ENCODE measurements at places on chromosomes 3 and 15. TPM values are rescaled to one million over a fixed set of nuclear protein-coding genes. Genes with fewer than 3 reads are reported as not detected.

GLT8D1 gene
- 42.4 TPM for total RNA-seq

IMPG2 gene
- 0.11 TPM for total RNA-seq

NRROS gene
- total RNA-seq = 17.0 TPM

SCN5A gene
- total RNA-seq = 0.47 TPM

PRSS50 gene
- not detected for total RNA-seq

- H3K27ac ChIP-seq = no peak overlapping the region
- H3K27me3 ChIP-seq = no peaks in the 10 kb centered on the region
- H3K4me1 ChIP-seq = no peaks in the 10 kb centered on the region
- DNase-seq = no peak
These were observed 295.8 kb downstream of the GABRB3 start for GRCh38 chr15:26477044-26477443.

- no peak overlapping the region for H3K4me3 ChIP-seq
- H3K27ac ChIP-seq = no peak overlapping the region
- no peaks in the 10 kb centered on the region for H3K4me1 ChIP-seq
- no peaks in the 10 kb centered on the region for H3K36me3 ChIP-seq
These were observed 131.0 kb upstream of the UMPS start for GRCh38 chr3:124599147-124599765.

GRCh38 chr3:146090521-146090920, 70.5 kb downstream of the PLOD2 start:
- DNase-seq = no peak
- no peak overlapping the region for H3K27ac ChIP-seq
- no peaks in the 10 kb centered on the region for H3K4me1 ChIP-seq
- no peaks in the 10 kb centered on the region for H3K36me3 ChIP-seq
- no peak overlapping the region for H3K4me3 ChIP-seq
- no peaks in the 10 kb centered on the region for H3K27me3 ChIP-seq

- H3K36me3 ChIP-seq = no peaks in the 10 kb centered on the region
- no peak overlapping the region for H3K4me3 ChIP-seq
- no peak for DNase-seq
- H3K4me1 ChIP-seq = no peaks in the 10 kb centered on the region
These were observed 20.7 kb upstream of the CADPS start for GRCh38 chr3:62895901-62896300.

DNA sequence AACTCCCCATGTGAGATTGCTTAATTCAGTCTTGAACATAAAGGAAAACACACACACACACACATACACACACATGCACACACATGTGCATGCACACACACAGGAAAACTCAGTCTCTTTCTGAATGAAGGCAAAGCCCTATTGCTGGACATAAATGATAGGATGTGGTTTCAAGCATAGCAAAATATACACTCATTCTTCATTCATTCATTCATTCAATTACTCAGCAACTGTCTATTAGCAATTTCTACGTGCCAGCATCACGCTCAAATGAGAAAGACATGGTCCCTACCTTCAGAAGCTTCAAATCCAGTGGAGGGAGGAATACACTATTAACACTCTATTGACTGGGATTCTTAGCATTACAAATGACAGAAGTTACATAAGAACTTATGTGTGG, 41.8 kb upstream of the UBE2E2 start:
- no peak for DNase-seq
- H3K36me3 ChIP-seq = no peaks in the 10 kb centered on the region
- no peak overlapping the region for H3K4me3 ChIP-seq
- H3K27ac ChIP-seq = no peak overlapping the region
- H3K4me1 ChIP-seq = no peaks in the 10 kb centered on the region

DNA sequence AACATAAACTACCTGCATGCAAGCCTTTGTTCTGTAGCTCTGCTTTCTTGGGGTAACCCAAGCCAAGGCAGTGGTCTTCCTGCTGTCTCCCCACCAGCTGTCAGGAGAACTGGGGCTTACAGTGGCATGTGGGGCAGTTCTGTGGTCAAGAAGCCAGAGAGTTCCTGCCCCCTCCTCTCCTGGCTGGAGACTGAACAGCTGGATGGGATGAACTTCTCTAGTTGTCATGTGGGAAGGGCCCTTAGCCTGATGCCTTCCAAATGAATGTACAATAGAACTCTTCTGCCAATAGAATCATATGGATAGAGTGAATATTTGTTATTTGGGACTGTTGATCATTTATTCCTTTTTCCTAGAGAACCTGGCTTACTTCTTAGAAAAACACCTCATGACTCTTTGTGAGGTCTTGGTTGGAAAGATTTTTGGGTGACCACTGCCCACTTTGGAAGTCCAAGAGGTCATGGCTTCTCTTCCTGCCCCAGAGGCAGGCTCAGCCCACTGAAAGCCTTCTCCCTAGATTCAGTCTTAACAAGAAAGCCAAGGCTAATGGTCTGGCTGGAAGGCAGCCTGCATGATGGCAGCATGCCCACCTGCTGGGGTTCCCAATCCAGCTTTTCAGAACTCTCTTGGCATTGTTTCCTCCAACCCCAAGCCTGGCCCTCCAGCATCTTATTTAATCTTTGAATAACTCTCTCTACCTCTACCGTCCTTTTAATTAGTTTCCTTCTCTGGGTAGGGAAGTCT, 462.9 kb upstream of the PROK2 start:
- H3K4me3 ChIP-seq = no peak overlapping the region
- H3K4me1 ChIP-seq = no peaks in the 10 kb centered on the region
- DNase-seq = no peak
- no peak overlapping the region for H3K27ac ChIP-seq
- no peaks in the 10 kb centered on the region for H3K36me3 ChIP-seq

GRCh38 chr15:44193651-44194322, 1.3 kb downstream of the FRMD5 start:
- no peak overlapping the region for H3K27ac ChIP-seq
- H3K36me3 ChIP-seq = no peaks in the 10 kb centered on the region
- DNase-seq = no peak
- H3K27me3 ChIP-seq = peaks cover 35% of the 10 kb centered on the region
- no peak overlapping the region for H3K4me3 ChIP-seq
